ENCODE measurements at places on chromosomes 5 and 9.
A peak's percentile ranks its signal among the peaks of the same experiment; 100 is the strongest.

DNA sequence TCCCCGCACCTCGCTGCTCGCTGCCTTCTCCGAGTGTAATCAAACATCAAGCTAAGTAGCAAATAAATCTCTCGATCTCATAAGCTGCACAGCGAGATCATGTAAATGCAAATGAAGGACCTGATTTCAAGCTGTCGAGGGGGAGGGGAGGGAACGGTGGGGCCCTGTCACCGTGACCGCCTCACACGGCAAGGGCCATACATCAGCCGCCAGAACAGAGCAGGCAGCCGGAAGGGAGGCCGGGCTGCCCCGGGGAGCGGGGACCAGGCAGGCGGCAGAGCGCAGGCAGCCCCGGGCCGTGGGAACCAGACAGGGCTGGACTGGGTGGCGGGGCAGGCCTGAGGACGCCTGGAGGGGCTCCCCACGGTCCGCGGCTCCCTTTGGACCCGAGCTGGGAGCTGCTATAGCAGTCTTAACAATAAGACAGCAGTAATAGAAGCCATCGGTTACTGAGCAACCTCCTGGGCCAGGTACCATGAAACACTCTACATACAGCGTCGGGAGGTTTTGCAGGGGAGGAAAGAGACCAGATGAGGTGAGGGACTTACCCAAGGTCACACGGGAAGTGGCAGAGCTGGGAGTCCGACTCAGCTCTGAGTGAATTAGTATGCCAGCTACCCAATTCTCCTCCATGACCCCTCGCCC lies 76.8 kb downstream of the CFAP77 start:
- peak; percentile 9 for DNase-seq

DNA sequence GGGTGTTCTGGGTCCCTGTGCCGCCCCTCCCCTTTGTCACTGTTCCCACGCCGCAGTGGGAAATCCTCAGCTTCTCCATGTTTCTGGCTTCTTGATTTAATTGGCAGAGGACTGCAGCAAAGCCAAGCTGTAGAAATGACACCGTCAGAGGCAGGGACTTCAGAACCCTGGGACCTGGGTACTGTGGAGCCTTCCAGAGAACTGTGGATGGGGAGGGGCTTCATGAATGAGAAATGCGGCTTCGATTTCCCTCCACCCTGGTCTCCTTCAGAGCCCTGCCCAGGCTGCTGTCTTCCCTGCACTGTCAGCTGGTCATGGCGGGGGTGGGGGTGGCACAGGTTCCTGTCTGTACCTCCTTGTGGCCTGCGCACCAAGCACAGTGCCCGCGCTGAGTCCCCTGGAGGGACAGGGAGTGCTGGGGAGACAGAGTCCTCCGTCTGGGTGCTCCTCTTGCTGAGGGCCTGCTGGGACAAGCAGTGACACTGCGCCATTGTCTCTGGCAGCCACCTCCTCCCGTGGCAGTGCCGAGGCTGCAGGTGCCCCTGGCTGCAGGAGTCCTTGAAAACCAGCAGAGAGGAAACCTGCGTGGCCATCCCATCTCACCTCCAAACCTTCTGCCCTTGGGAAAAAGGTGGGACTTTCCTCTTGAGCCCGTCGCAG lies 47.2 kb downstream of the COL5A1 start:
- DNase-seq: no peak

DNA sequence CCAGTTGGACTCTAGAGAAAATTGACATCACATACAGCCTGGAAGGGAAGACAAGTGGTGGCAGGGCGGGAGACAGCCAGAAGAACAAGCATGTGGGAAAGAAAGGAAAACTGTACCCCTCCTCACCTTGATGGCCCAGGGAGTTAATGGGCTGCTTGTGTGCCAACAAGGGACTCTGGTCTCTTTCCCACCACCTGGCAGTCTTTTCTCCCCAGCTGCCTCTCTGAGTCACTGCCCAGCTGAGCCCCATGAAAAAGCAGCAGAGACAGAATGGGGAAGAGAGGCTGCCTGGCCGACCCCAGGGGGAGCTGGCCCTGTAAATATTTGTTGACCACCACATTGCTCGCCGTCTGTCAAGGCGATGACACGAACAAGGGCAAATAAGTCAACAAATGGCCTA lies 359.4 kb downstream of the ENC1 start:
- DNase-seq: no peak

- DNase-seq: no peak
These were observed 10.6 kb upstream of the GRIN1 start for GRCh38 chr9:137128158-137128861.

DNA sequence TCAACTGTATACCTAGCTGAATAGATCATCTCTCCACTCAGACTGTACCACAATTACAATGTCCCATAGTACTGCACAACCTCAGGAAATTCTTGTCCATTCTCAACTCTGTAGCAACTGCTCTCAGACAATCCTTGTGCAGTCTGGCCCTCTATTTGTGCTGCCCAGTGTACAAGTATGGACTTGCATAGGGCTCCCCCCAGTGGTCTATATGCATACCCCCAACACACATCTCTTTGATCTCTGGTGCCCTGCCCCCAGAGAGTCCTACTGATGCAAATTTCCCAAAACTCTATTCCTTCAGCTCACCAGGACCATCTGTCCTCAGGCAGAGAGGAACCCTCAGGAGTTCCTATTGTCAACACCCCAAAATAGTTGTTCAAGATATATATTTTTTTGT lies 205.3 kb downstream of the SLCO4C1 start:
- DNase-seq: no peak

GRCh38 chr9:35501946-35502345 lies 12.0 kb downstream of the RUSC2 start:
- DNase-seq: no peak

Data from activated T-helper 1 cell treated with Interleukin-2 at 50 U/mL for 16 hours (primary cell).